ENCODE measurements at places on chromosomes 7 and 10.

GRCh38 chr7:137850571-137850970 lies 3.8 kb upstream of the DGKI start:
- no peak for DNase-seq

- DNase-seq = no peak
Observed at GRCh38 chr7:7517754-7518153, 17.9 kb downstream of the COL28A1 start.

DNA sequence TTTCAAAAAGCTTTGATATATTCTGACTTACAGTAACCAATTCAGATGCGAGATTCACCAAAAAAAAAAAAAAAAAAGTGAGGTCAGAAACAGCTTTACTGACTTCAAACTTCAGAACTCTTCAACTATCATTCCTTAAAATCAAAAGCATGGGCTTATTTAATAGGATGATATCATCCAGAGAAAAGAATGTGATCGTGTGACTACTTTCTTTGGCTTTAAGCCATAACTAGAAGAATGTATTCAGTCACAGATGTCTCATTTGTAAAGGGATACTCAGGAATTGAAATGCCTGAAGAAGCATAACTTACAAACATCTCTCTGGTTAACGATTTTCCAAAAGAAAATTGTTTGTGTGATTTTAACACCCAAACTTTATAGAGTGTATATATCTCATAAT lies 11.5 kb downstream of the TPK1 start:
- no peak for DNase-seq

DNA sequence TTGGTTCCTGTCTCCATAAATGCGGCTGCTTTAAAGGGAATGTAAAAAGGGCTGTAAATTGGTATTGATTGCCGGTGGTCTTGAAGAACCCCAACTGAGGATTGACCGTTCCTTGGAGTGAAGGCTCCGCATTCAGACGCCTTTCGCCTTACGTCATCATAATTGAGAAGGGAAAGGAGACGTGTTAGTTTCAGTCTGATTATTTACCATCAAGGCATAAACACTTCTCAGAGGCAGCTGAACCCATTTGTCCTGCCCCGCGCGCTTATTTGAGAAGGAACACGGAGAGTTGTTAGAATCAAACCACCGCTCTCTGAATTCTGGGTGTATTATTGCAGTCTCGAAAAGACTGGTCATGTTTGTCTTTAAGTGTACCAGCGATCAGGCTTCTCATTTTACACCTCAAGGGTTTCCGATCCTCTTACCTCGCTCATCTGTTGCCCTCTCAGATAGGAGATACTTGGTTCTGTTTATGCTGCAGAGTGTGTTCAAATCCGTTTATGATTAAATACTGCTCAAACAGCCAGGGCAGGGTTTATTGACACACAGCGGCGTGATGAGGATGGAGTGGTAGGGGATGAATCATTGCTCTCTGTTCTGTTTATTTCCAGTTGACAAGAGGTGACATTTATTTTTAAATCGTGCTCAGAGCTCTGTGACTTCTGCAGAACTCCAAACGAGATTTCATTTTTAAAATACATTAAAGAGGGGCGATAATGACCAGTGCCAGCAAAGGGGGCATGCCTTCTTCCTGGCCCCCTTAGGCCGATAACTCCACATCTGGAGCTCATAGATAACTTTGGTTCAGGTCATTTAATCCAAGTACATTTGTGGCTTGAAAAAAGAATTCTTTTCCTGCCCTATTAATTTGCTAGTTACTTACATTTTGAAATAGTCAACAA lies 30.4 kb downstream of the FOXK1 start:
- DNase-seq = peak; percentile 32

DNA sequence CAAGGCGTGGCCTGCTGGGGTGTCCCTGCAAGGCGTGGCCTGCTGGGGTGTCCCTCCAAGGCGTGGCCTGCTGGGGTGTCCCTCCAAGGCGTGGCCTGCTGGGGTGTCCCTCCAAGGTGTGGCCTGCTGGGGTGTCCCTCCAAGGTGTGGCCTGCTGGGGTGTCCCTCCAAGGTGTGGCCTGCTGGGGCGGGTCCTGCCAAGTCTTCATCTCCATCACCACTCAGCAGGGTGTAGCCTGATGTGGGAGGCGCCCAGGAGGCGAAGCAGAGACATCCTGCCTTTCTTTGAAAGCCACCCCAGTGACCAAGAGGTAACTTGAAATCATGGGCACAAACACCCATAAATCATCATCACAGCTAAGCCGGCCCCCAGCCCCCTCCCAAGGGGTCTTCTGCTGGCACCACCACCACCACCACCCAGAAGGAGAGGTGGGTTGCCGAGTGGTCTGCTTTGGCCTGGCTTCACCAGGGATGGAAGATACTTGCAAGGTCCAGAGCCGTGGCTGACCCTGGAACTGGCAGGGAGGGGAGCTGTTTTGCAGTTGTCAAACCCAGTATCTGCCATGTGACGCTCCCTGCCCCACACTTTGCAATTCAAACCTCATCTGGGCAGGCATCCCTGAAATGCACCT lies 190.6 kb downstream of the EBF3 start:
- no peak for DNase-seq

DNA sequence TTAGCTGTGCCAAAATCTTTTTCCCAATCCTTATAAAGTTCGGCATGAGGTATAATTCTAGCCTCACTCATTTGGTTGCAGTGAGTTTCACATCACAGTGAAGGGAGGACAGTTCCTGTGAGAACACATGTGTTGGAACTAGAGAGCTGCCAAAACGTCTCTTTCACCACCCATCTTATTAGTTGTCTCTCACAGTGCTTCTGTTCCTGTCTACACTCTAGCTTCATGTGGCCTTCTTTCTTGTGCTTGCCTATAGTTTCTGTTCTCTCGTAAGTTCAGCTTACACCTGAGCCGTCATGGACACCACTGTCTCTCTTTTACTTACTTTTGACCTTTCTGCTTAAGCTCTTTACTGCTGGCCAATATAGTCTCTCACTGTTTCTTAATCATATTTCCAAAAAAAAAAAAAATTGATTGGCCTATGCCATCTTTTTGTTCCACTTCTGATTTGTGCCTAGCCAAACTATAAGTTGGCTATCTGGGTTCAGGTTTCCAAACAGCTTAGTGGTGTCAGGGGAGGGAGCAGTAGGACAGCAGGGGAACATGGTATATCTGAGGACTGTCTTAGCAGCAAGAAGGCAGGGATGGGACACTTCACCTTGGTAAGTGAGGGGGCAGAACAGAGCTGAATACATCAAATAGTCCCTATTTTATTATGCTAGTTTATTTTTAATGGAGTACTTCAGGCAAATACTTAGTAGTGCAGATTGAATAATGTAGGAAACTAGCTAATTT lies 38.0 kb downstream of the ZNRF2 start:
- no peak for DNase-seq

GRCh38 chr10:109218207-109218606 lies 705.1 kb downstream of the XPNPEP1 start:
- no peak for DNase-seq

GRCh38 chr10:131874991-131875451 lies 25.8 kb upstream of the PPP2R2D start:
- peak; percentile 77 for DNase-seq

- DNase-seq = no peak
Observed at GRCh38 chr7:46633200-46633599, 712.1 kb upstream of the IGFBP3 start.

- no peak for DNase-seq
Observed at GRCh38 chr7:155497149-155497901, 39.4 kb downstream of the EN2 start.
